ENCODE measurements at places on chromosomes 7 and 10. TPM values are rescaled to one million over a fixed set of nuclear protein-coding genes. Genes with fewer than 3 reads are reported as not detected.

PRSS37 gene
- total RNA-seq = not detected

RPEL1 gene
- 0.29 TPM for total RNA-seq

SPAG6 gene
- not detected for total RNA-seq

DGKB gene
- total RNA-seq = 0.88 TPM

SEMA3E gene
- total RNA-seq = 0.29 TPM

NRG3 gene
- total RNA-seq = not detected

AFAP1L2 gene
- not detected for total RNA-seq

PLEKHS1 gene
- total RNA-seq = not detected

TIMM23B gene
- 23.6 TPM for total RNA-seq

VPS37D gene
- total RNA-seq = 5.9 TPM

NKX2-3 gene
- total RNA-seq = not detected

VAX1 gene
- total RNA-seq = not detected

ZNF518A gene
- total RNA-seq = 15.6 TPM

KCNH2 gene
- total RNA-seq = not detected

RTKN2 gene
- total RNA-seq = 8.0 TPM

TEX47 gene
- not detected for total RNA-seq

SFTPA1 gene
- not detected for total RNA-seq

NUPR2 gene
- not detected for total RNA-seq

KAT6B gene
- total RNA-seq = 30.9 TPM

ENTPD1 gene
- 10.6 TPM for total RNA-seq

HECTD2 gene
- total RNA-seq = 17.1 TPM

TWNK gene
- 3.2 TPM for total RNA-seq

NEUROD6 gene
- total RNA-seq = not detected

GJD4 gene
- under 0.01 TPM for total RNA-seq

SUGCT gene
- total RNA-seq = 21.7 TPM

ALKBH4 gene
- total RNA-seq = 16.3 TPM

GNAT3 gene
- not detected for total RNA-seq

LEP gene
- 0.36 TPM for total RNA-seq

HOXA7 gene
- total RNA-seq = 4.4 TPM

NXPH1 gene
- total RNA-seq = not detected

ARHGEF35 gene
- 3.6 TPM for total RNA-seq

CFAP70 gene
- 1.2 TPM for total RNA-seq

CLDN3 gene
- not detected for total RNA-seq

ITPRID1 gene
- total RNA-seq = not detected

FOXI2 gene
- total RNA-seq = not detected

FXYD4 gene
- total RNA-seq = not detected

CYP2C9 gene
- total RNA-seq = not detected

AGBL3 gene
- 2.2 TPM for total RNA-seq

NSUN5 gene
- 17.1 TPM for total RNA-seq

OIT3 gene
- under 0.01 TPM for total RNA-seq

FAM237B gene
- total RNA-seq = not detected

Data from osteoblast (primary cell).